ENCODE measurements at places on chromosomes 1 and 21.

GRCh38 chr1:86508583-86508969, 38.3 kb upstream of the CLCA4 start:
- no peak for DNase-seq

DNA sequence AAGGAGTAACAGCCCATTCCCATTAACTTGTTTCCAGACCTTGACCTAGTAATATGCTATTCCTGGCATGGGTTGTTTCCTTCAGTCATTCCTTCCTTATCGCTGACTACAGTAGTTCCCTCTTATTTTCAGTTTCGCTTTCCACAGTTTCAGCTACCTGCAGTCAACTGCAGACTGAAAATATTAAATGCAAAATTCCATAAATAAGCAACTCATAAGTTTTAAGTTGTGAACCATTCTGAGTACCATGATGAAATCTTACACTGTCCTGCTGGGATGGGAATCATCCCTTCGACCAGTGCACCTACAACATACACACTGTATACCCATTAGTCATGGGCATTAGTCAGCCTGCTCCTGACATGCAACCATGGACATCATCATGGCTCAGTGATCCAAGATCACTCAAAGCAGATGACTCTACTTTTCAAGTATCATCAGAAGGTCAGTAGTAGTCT, 66.7 kb downstream of the CCDC30 start:
- no peak for DNase-seq

DNA sequence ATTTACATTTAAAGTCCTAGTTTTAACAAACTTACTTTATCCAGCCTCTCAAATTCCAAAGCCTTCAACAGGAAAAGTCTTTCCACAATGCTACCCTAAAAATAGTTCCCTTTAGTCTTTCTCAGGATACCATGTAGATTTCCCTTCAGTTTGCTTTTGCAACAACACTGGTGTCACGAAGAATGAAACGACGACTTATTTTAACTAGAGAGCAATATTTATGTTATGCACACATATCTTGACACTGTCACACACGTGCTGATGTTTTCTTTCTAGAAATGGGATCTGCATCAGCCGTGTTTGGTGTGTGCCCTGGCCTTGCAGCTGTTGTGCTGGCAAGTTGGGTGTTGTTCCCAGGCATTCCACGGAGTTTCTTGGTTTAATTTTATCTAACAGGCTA, 75.5 kb downstream of the SIPA1L2 start:
- DNase-seq, result no peak

GRCh38 chr1:20712215-20712577, 5.6 kb downstream of the KIF17 start:
- DNase-seq, result no peak

DNA sequence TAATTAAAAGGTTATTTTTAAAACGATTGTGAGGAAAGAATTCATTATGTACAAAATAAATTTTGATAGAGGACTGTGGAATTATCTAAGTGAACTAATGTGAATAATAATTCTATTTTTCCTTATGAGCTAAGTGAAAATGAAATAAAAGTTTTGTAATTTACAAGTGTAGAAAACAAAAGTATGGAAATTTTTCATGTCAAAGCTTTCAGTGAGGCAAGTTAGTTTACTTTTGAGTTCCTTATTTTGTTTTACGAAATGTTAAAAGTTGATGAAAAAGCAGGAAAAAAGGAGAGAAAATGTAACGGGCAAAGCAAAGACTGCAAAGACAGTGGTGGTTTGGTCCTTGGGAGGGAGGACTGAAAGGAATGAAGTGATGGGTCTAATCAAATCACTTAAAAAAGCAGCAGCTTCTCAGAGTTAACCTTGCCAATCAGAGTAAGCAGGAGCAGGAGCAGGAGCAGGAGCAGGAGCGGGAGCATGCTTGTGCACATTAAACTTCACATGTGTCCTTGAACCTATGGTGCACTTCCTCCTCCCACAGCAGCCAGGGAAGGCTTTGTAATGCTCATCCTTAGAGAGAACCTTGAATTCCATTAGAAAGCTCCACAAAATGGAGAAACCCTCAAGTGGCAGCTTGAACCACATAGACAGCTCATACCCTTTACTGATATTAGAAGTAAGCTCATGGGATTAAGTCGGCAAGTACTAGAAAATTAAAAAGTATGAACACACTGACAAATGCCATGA, 133.4 kb downstream of the LHX4 start:
- DNase-seq, result no peak

GRCh38 chr1:118933051-118933781, 54.9 kb downstream of the TBX15 start:
- DNase-seq, result no peak

DNA sequence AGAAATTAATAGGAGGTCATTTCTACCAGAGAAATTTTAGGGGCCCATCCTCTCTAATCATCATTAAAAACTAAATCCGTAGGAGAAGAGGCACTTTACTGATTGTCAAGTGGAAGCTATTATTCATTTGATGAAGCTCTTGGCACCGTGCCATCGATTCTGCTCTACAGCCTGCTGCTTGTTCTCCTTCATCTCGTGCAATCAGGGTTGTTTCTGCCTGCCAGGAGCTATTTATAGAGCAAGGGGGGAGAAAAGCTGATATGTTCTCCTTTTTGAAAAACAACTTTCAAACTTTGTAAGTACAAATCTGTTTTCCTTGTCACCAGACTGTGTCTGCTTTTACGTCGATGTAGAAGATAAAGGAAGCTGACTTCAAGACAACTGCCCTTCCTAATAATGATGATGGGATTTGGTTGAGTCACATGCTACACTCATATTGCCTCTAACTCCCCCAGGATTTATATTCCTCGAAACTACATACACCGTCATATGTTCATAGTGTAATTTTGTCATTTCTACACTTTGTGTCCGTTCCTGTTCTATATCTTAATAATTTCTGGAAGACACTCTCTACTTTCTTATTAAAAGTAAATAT, 169.6 kb upstream of the LHX8 start:
- DNase-seq, result no peak

GRCh38 chr21:43975469-43976098, 36.5 kb upstream of the TRAPPC10 start:
- DNase-seq, result peak; percentile 76

DNA sequence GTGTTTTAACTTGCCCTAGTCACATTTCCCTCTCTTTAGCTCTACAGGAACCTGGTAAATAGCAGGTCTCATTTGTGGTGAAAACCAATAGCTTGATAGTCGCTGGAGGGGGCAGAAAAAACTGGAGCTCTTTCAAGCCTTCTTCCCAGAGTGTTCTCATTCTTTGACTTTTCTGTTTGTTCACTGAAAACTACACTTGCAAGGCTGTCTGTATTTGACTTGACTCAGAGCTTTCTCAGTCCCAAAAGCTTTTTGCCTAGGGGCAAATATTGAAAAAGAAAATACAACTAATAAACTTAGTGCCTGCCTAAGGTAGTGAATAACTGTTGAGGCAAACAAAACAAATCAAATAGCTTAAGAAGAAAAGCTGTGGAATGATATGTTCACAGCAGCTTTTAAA, 217.1 kb upstream of the CHRM3 start:
- no peak for DNase-seq

DNA sequence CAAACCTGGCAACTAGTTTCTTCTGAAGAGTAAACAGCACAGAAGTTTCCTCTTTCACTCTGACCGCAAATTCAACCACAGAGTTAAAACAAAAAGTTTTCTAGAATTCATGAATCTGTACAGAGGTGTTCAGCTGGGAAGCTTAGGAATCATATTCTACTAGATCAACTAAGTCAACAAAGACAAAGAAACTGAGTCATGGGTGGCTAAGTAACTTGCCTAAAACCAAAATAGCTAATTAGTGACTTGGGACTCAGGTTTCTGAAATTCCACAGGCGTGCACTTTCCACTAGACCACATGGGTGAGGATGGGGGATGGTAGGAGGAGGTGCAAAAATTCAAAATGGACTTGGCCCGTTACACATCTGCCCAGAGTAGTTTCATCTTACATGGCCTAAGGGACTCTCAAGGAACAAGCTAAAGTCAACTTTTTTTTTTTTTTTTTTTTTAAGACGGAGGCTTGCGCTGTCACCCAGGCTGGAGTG, 25.8 kb downstream of the PTPN14 start:
- DNase-seq, result no peak

DNA sequence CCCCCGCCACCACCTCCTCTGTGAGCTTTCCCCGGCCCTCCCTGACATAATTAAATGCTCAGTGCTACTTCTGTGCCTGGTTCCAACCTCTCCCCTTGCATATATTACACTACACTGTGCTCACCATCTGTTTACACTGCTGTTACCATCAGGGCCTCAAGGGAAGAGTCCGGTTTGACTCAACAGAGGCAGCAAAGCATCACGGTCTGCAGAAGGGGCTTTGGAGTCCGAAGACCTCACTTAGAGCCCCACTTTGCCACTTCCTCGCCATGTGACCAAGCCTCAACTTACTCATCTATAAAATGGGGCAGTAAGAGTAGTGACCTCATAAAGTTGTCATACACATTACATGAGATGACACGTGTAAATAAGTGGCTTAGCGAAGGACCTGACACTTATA, 27.4 kb downstream of the KCNN3 start:
- DNase-seq, result no peak

DNA sequence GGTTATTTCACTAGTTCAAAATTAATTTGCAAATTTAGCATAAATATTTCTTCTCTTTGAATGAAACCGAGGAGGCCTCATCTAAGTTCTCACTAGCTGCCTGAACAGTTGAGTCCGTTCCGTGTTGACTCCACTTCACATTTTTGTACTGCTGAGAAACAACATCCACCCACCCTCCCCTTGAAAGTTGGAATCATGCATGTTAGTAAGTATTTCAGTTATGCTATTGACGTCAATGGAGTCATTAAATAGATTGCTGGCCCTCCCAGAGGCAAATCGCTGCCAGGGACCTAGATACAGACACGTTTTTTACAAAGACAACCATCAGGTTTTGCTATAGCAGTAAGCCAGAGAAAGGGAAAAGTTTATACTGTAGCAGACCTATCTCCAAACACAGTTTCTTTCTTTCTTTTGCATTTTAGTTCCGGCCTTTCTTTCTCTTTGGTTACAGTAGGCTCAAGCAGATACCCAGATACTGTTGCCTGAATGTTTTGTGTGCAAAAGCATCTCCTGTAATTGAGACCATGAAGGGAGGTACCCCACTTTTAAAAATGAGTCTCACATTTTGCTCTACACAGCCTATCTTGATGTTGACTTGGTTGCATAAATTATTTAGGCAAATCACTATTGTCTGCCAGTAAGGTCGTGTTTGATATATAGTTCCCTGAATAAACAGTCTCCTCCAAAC, 262.6 kb upstream of the SGIP1 start:
- DNase-seq, result no peak

- no peak for DNase-seq
These were observed 12.0 kb upstream of the VWA5B1 start for GRCh38 chr1:20278692-20279130.

GRCh38 chr21:35050348-35051286, 1.5 kb upstream of the RUNX1 start:
- DNase-seq, result no peak

DNA sequence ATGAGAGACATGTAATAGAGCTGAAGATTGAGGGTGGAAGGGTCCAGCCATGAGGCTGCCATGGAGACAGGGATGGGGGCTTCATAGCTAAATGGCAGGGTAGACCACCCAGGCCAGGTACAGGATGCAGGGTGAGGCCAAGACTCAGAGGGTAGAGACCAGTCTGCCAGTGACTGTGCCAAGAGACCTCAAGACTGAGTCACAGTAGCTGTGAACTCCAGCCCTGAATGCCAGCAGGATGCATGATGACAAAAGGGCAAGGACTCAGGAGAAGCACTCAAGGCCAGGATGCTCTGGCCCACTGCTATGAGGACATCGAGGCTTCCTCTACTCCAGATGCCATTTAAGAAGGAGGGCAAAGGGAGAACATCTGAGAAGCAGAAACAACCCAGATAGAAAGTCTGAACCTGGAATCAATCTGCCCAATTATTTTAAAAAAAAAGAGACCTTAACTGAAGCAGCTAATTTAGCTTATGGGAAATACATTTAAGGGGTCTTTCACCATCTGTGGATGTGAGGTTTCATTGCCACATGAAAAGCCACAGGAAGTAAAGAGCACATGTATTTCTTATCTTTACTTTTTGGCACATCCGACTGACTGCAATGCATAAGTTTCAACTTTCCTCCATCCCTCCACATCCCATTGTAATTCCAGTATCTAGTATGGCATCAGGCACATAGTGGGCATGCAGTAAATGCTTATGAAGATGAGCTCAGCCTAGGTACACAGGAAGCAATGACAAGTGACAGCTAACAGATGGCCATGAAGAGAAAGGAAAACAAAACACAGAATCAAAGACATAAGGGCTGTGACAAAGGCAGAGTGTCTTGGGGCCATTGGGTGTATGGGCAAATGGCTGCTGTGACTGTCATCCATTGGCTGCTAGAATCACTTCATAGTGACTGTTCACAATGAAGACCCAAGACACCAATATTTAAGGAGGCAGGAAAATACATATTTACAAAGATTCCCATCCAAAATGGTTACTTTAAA, 40.2 kb downstream of the SUSD4 start:
- DNase-seq, result no peak

- DNase-seq, result no peak
These were observed 1.1 kb upstream of the ZNF496 start for GRCh38 chr1:247332623-247333361.

DNA sequence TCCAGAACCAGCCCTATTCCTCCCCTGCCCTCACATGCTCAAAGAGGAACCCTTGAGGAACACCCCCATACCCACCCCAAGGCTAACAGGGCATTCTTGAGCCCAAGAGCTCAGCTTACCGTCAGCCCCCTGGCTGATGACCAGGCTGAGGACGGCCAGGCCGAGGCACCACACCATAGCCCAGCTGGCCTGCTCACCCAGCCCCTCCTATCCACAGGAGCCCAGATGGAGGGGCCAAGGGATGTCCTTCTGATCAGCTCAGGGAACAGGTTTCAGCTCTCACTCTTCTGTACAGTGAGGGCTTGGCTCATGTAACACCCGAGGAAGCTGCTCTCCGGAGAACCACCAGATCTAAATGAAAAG, 2.2 kb downstream of the IGSF9 start:
- DNase-seq, result no peak

GRCh38 chr1:7420470-7421100, 350.5 kb upstream of the VAMP3 start:
- no peak for DNase-seq

DNA sequence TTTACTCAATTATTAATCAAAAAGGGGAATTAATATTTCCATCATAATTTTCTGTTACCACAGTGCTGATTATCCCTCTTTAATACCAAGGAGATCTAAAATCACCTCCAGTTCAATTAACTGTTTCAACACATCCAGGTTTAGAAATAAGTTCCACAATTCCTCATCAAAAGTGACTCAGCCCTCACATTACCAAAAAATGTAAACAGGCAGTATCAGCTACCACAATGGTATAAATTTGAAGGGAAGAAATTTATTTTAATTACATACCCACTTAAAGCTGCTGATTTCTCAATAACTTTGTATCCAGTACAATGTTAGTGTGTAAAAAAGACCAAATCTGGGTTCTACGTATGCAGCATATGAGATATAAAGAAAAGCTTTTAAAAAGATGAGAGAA, 51.9 kb downstream of the EIF4G3 start:
- DNase-seq, result no peak

DNA sequence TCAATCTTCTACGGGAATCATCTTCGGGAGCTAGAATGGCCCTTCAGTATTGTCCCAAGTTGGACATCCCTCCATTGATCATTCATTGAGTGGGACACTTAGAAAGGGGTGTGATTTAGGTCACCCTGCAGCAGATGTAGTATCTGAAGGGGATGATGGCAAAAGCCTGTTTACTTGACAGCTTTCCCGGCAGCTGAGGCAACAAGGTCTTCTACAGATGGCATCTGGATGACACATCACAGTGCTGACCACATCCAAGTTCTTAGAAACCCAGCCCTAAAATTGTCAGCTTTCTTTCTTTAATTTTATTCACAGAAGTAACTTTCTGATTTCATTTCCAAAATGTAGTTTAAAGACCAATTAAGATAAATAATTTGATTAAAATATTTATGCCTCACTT, 150.3 kb downstream of the AMY1C start:
- no peak for DNase-seq
